CD4-positive, alpha-beta T cell (primary cell): ENCODE measurements at places on chromosomes 2 and 18.

GRCh38 chr2:157898591-157898996 lies 22.5 kb upstream of the ACVR1 start:
- peak; percentile 55 for DNase-seq

DNA sequence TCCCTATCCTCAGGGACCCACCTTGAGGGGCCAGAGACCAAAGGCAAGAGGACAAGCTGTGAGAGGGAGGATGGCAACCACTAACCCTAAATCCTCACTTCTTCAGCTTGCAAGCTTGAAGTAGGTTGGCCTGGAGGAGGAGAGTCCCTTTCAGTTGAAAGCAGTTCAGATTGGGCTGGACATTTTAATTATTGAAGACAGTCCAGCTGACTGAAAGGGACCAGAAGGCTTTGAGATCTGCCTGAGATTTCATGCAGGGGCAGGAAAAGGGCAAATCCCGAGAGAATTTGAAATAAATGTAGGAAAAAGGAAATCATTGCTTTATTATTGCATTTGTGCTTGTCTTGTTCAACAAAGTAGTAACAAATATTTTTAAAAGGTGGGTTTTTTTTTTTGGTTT lies 118.9 kb upstream of the STON1 start:
- no peak for DNase-seq

DNA sequence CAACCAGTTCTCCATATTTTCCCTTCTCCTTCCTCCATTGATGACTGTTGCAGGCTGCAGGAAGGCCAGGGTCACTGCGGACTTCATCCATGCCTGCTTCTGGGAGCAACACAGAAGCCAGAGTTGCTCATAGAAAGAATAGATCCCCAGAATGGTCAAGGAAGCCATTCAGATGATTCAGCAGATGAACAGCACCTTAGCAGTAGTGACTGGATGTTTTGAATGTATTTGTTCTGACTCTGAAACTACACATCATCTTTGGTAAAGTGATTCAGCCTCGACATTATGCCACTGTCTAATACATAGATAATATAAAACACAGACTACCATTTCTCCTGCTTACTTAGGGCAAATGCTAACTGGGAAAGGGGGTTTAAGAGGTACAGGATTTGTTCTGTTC lies 411.6 kb downstream of the RND3 start:
- no peak for DNase-seq

DNA sequence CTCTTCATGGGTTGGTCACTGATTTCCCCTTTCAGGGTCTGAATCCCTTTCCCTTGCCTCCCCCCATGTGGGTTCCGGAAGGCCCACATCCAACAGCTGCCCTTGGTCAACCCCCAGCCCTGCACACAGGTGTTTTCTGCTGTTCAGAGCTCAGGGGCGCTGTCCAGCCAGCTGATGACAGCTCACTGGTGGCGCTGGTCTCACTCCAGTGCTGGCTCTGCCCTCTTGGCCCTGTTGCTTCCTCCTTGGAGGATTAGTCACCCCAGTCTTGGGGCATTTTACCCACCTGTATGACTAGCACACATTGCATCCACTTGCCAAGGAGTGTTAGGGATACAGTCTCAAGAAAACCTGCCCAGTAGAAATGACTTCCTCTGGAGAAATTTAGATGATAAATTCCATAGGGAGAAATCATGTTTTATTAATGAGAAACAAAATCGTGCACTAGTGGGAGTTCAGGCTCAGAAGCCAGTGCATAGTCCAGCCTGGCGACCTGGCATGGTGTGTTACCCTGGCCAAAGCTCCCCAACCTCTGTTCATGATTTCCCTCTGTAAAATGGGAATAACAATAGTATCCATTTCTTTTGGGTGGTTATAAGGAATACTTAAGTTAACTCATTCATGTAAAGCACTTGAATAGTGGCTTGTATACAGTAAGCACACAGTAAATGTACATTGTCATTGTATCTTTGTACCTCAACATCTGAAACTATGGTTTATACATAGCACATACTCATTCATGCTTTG lies 21.6 kb downstream of the CRIM1 start:
- DNase-seq, result no peak

DNA sequence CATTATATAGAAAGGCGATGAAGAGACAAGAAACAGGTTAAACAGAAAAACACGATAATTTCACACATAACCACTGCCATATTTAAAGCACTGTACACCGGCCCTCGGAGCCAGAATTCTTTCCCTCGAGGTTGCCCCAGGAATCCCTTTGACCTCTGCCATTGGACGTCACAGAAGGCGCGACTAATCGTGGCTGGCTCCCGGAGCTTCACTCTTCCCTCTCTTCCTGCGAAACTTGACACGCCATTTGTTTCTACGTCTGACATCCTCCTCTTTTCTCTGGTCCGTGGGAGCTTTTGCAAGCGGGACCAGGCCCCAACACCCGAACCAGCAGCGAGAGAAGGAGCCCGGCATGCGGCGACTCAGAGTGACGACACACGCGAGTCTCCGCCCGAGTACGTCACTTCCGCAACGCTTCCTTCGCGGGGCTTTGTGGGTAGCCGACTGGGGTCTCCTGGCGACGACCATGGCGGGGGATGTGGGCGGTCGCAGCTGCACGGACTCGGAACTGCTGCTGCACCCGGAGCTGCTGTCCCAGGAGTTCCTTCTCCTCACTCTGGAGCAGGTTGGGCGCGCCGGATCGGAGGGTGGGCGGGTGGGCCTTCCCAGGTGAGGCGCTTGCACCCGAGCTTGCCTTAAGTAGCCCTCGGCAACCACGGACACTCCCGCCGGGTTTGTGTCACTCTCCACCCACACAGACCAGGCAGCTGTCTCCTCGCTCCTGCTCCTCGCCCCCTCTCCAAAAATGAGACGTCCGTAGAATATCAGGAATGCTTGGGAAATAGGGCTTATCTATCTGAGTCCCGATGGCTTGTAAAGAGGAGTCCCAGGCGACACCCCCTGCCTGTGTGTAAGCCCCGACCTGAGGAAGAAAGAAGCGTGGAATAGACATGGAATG lies at the start of gene C2orf49:
Gene C2orf49, plus strand, starts transcription at position 419 of the 898 bp plus-strand sequence. Its CDS starts 48 bp downstream, at position 467.
- DNase-seq, result peak; percentile 83

DNA sequence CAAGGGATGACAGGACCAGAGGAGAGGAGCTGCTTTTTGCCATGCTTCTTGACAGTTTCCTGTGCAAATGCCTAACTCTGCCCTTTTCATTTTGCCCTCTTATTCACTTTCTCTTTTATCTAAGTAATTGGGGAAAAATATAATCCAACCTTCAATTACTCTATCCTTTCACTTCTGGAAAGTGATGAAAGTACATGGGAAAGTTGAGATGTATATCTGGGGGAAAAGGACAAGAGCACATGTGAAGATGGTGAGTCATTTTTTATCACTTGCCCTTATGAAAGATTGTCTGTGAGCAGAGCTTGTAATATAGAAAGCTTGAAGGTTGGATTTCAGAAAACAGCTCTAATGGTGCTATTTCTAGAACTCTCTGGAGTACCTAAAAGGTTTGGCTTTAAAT lies 1070.7 kb downstream of the CNTNAP5 start:
- DNase-seq, result no peak

GRCh38 chr18:4762330-4762729 lies 307.2 kb upstream of the DLGAP1 start:
- DNase-seq, result no peak

DNA sequence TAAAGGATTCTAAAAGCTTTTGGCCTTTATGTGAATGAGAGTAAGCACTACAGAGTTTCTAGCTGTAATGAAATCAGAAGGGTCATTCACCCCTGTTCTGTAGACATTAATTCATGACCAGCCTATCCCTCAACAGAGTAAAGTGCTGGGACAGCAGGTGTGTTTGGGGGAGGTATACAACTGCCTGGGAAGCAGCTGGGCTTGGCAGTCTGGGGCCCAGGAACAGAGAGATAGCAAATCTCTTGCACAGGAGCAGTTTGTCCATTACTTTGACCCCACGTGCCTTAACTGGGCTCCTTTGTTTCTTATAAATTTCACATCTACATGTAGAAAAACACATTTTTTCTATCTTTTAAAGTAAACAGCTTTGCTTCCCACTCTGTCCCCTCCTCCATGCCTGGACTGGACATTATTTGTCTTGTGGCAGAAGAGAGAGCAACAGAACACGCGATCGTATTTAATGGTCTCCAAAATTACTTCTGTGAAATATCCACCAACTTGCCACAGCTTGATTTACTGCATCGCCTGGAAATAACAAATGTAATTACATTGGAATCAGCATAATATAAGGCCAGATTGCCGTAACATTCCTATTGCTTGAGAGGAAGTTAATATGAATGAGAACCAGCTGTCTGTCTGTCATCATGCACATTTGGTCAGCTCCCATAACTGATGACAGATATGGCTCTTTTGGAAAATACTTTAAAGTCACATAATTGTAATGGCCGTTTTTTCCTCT lies 263.8 kb downstream of the RBM43 start:
- DNase-seq, result no peak

- DNase-seq, result no peak
These were observed 190.0 kb upstream of the SESTD1 start for GRCh38 chr2:179454443-179455171.

GRCh38 chr2:151840216-151841046 lies 12.2 kb upstream of the ARL5A start:
- DNase-seq, result no peak

- DNase-seq, result no peak
These were observed 117.7 kb upstream of the HDAC4 start for GRCh38 chr2:239518286-239519088.

DNA sequence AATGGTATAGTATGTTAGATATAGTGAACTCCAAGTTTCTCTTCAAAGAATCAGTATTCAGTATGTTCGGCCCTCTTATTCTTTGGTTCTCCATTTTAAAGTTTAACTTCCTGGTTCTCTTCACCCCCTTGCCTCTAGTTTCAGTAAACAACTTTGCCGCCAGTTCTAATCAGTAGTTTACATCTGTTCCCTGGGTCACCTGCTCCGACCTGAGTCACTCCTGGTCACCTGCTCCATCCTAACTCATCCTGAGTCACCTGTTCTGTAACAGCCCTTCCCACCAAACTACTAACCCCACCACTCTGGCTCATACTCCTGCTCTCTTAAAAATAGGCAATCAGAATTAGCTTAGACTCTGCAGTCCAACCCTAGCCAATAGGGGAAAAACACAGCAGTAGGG lies 23.7 kb upstream of the TEX51 start:
- DNase-seq, result no peak

DNA sequence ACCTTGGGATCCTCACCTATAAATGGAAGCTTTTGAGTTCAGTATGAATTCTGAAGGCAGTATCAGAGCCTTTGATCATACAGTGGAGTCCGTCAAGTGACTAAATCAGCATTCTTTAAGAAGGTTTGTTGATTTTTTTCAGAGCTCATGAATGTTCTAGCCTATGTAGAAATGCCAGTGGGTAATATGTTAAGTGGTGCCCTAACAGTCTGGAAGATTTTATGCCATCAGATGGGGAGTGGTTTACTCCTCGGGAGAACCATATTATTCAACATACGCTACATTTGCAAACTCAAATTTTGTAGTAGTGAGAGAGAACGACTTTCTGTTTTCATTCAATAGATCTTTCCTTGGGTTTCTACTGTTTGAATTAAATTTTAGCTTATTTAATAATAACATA lies 225.0 kb upstream of the ACVR2A start:
- no peak for DNase-seq

GRCh38 chr2:219460424-219460926 lies 25.8 kb downstream of the SPEG start:
- DNase-seq, result no peak

- no peak for DNase-seq
These were observed 364.0 kb upstream of the SLC14A2 start for GRCh38 chr18:45251236-45251635.

GRCh38 chr18:12006488-12006840 lies 25.2 kb downstream of the IMPA2 start:
- DNase-seq, result no peak

DNA sequence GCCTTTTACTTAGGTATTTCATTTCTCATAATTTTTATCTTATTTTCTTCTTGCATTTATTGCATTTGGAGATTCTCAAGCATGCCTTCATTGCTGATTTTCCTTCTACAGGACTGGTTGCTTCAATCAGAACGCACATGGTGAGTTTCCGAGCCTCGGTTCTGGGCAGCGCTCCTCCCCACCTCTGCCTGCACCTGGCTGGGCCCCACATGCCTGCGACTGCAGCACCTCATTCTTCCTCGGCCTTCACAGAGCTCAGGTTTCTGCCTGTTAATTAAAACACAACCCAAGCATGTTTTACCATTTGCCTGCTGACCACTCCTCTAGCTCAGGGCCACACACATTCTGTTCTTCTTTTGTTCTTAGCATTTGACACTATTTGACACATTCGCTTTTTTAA lies 398.8 kb downstream of the GALR1 start:
- no peak for DNase-seq

GRCh38 chr2:215707608-215708007 lies 271.7 kb upstream of the FN1 start:
- no peak for DNase-seq

DNA sequence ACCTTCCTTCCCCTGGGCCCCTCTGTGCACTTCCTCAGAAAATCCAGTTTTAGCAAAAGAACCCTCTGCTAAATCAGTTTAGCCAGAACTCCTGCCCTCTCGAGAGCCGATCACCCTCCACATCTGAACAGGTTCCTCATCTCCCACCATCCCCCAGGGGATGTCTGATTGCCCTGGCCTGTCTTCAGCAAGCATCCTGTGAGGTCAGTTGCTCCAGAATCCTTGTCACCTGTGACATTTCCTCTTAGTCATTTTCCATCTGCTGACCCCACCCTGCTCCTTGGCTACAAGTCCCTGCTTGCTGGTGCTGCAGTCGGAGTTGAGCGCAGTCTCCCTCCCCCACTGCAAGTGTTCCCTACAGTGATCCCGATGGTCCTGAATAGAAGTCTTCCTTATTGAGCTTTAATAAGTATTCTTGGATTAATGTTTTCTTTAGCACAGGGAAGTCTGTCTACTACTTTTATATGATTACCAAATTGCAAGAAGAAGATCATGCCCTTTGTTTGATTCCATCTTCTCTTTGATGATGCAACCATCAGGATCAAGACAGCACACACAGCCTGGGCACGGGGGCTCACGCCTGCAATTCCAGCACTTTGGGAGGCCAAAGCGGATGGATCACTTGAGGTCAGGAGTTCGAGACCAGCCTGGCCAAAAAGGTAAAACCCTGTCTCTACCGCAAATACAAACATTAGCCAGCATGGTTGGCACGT lies 30.9 kb upstream of the UBE2F start:
- DNase-seq, result no peak

DNA sequence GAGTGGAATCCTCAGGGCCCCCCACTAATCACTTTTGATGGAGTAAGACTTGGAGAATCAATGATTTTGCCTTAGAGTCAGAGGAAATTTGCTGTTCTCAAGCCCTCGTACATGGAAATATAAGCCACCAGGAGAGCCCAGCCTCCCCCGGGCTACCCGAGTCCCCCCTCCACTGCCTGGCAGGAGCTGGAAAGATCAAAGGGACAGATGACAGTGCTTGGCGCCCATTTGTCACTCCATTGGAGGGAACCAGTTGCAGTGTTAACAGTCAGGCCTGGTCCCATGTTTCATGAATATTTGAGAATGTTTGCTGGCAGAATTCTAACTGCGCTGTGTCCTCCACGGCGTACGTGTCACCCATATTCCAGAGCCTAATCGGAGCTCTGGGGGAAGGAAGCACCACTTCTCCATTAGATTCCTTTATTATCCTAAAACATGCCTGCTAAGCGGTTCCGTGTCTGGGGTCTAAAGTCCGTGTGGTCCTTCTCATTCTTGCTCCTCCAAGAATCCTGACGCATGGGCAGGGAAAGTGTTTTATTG lies 202.4 kb downstream of the KLHL29 start:
- DNase-seq, result no peak
